ENCODE measurements at places on chromosomes 13 and 19. TPM values are rescaled to one million over a fixed set of nuclear protein-coding genes. Genes with fewer than 3 reads are reported as not detected.

GRCh38 chr13:29193083-29193482, 372.9 kb downstream of the MTUS2 start:
- ATAC-seq = no peak

- ATAC-seq = peak; percentile 40
These were observed 7.1 kb upstream of the PNMA8A start for GRCh38 chr19:46478356-46478986.

- peak; percentile 56 for ATAC-seq
These were observed 144.5 kb upstream of the ZNF536 start for GRCh38 chr19:30227661-30228112.

DNA sequence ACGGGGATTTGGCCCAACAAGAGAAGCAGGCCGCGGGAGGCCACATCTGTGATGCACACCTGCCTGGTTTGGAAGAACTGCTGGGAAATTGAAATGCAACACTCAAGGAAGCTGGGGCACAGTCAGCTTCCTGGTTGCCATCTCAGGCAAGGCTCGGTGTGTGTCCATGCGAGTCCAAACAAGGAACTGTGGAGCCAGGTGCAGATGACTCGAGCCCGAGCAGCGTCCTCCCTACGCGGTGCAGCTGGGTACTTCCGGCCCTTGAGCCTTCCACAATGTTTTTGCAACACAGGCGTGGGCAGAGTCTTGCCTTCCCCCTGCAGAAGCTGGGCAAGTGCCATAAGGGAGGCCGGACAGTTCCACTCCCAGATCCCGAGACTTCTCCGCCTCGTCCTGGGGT, 94.6 kb downstream of the CRYL1 start:
- no peak for ATAC-seq

DNA sequence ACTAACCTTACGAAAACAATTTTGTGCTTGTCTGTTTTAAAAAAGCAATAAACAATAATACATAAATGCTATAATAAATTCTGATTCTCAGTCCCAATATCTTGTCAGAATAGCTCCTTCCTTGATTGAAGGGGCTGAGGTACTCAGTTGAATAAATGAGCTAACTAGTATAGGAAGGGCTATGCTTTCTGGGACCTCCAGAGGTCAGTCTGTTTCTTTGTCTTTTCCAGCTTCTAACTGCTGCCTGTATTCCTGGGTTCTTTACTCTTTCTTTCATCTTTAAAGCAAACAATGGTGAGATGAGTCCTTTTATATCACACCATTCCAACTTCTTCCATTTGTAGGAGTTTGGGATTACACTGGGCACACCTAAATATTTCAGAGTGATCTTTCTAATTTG, 1297.0 kb upstream of the ATXN8OS start:
- ATAC-seq = no peak

- ATAC-seq = no peak
These were observed 9.1 kb downstream of the SOX21 start for GRCh38 chr13:94703271-94703670.

- no peak for ATAC-seq
These were observed 1.6 kb upstream of the COMP start for GRCh38 chr19:18792661-18793060.

GRCh38 chr19:3094601-3095440, 659 bp downstream of the GNA11 start:
- ATAC-seq = peak; percentile 60

DNA sequence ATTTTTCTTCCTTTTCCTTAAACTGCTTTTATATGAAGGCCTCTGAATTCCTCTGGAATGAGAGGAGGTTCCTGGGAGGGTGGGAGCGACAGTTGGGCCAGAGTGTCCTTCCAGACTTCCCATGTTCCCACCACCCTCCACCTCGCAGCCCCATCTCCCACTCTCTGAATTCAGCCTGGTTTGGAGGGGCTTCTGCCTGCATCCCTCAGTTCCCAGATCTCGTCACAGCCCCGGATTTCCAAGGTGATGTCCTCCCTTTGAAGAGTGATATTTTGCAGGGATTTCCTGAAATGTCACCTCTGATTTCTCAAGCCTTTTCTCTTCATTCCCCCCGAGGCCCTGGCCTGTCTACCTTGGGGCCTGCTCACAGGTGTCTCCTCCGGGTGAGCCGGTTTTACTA, 16.7 kb upstream of the SLC7A9 start:
- no peak for ATAC-seq

DNA sequence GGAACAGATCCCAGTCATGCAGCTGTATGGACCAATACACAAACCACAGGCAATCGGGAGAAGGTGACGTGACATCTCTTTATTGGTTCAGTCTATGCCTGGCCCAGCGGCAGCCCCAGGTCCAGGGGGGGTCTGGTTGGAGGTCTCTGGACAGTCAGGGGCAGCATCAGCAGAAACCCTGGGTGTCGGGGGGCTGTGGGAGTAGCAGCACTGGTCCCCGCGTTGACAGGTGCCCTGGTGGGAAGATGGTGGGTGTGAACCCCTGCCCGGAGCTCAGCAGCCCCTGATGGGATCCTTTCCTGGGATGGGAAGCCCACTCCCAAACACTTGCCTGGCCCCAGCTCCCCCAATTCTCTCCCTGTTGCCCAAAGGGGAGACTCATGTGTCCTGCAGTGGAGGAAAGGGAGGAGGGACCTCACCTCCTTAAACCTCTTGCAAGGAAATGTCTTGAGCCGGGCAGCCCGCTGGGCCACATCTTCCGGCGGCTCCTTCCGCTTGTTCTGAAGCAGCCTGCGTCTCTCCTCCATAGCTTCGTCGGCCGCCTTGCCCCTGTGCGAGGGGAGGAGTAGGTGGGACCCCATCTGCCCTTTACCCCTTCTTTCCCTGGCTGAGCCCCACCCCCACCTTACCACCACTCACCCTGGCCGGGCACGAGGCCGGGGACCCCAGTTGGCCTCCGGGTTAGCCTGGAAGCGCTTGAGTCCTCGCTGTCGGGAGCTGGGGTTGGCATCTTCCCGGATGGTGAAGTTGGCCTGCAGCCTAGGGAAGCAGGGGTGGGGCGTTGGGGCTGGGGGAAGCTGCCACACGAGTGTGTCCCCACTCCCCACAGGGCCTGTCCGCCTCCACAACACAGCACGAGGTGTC, 2.4 kb upstream of the LYL1 start:
- ATAC-seq = peak; percentile 38

DNA sequence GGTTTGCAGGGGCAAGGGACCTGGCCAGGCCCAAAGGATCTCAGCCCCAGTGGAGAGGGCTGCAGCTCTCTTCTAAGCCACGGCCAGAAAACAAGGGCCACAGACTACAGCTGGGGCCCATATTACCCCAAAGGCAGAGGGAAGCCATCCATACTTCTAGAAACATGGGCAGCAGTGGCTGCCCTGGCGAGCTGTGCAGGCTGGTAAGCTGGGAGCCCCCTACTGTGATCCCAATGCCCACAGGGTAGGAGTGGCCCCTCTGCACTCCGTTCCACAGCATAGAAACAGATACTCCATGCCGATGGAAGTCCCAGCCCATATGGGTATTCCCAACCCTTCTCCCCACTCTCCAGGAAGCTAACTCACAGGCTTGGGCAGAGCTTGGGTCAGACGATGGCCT, 25.1 kb downstream of the VSTM2B start:
- ATAC-seq = no peak

LRRC4B gene
- not detected for total RNA-seq

All from activated T-helper 17 cell treated with anti-CD3 and anti-CD28 coated beads, Interleukin-2, amount 50 U/mL, for 72 hours (primary cell).